Tibial nerve (tissue), 4 donors: ENCODE measurements at places on chromosomes 12 and 14. TPM values are rescaled to one million over a fixed set of nuclear protein-coding genes. Genes with fewer than 3 reads are reported as not detected.

DNA sequence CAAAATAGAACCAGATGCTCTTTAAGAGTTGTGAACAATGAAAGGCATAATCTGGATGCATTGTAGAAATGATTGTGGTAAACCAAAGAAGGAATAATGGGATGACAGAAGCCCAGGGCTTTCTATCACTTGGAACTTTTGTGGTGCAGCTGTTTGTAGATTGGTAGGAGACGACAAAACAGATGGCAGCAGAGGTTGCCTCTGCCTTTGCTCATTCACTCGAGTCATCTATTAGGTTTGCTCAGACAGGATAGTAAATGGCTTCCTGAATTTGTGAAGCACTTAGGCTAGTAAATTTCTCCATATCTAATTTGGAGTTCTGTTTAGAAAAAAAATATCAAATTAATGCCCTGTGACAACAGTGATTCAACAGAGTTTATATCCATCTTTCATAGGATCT, 78.4 kb downstream of the FGD4 start:
- DNase-seq = no peak

DNA sequence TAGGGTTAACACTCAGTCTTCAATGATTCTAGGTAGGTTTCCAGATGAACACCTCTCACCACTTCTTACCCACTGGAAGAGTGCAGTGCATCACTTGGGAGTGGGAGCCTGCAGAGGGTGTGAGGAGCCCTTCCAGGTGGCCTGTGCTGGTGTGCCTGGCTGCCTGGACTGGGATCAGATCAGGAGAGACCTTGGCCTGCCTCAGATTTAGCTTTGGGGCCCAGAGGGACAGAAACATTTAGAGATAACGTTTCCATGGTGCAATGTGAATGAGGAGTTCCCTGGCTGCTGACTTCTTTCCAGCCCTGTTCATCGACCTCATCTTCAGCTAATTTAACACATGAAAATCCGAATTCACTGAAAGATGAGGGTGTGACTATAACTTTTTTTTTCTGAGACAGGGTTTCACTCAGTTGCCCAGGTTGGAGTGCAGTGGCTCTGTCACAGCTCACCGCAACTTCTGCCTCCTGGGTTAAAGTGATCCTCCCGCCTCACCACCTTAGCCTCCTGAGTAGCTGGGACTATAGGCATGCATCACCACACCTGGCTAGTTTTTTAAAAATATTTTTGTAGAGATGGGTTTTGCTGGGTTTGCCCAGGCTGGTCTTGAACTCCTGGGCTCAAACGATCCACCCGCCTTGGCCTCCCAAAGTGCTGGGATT, 53.6 kb downstream of the SUSD6 start:
- no peak for DNase-seq

DNA sequence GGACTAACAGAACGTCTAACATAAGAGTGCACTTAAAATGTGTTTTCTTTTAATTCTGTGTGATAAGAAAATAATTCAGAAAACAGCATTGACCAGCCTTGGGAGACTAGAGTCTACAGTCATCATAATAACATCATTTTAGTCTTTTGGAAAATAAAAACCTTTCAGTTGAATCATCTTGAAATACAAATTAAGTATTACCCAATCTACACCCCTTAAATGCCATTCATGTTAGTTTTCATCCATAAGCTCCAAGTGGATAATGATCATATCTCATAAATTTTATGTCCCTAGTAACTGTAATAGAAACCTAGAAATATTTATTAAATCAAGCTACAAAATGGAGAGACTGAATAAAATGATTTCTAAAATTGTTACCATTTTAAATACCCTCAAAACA, 32.4 kb downstream of the EPS8 start:
- no peak for DNase-seq

DNA sequence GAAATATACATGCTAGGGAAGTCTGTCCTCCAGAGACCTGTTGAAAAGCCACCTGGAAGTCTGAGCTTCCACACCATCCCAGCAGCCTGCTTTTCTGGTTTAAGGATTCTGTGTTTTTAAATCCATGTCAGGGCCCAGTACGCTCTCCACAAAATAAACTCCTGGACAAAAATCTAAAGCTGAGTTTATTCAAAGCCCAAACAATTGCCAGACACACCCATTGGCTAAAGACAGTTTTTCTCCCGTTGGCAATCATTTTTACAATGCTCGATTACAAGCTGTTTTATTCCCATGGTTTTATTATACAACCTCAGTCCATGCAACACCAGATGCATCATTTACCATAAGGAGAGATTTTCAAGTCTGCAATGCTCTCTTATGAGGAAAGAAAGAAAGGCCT, 94.5 kb downstream of the MYRFL start:
- DNase-seq = no peak

ADCY4 gene
- 66.0 TPM for total RNA-seq

DNA sequence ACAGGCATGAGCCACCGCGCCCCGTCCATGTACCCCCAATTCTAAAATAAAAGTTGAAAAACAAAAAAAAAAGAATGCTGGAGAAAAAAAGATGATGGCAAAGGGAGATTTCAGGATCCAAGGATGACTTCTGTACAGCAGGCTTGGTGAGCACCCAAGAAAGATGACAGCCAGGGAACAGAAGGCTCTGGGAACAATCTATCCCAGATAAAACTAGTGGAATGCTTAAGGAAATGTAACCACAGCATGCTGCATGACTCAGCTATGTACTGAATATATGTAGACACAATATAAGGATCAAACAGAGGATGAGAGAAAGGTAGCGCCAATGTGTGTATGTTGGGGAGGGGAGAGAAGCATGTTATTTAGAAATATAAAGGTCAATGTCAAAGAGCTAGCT, 123.7 kb upstream of the TMTC1 start:
- DNase-seq = no peak

SMIM41 gene
- 28.0 TPM for total RNA-seq

GRCh38 chr12:131591714-131592709, 118.9 kb upstream of the SFSWAP start:
- DNase-seq = no peak

DNA sequence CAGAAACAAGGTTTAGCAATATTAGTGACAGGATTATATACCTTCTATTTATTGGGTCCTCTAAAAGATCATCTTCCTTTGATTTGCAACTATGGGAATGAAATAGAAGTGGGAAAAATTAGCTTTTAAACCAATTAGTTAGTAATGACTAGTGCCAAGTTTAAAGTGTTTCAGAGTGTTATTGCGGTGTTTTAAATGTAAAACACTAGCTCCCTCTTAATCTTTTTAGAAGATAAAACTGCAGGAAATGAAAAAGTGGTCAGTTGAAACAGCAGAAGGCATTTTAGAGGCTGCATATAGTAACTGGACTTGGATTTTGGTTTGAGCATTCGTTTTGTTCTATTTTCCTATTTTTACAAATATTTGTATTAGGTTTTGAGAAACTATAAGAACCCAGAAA, 286.2 kb downstream of the RAD51B start:
- no peak for DNase-seq

DNA sequence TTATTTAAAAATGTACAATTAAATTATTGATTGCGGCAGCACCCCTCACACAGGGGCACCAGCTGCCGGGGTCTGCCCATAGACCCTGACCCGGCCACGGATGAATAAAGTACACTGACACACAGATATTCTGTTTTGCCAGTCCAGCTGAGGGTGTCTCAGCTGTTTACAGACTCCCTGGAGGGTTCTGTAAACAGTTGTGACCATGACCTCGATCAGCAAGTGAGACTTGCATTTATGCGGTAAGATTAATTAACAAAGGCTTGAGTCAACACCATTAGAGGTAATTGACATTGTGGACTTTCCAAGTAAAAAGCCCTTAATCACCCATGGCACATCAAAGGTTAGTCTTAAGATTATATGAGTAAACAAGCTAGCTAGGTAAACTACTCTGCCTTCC, 94.3 kb downstream of the FUT8 start:
- no peak for DNase-seq

- DNase-seq = no peak
Measured at GRCh38 chr14:93458234-93458633, 27.5 kb downstream of the UNC79 start.

DNA sequence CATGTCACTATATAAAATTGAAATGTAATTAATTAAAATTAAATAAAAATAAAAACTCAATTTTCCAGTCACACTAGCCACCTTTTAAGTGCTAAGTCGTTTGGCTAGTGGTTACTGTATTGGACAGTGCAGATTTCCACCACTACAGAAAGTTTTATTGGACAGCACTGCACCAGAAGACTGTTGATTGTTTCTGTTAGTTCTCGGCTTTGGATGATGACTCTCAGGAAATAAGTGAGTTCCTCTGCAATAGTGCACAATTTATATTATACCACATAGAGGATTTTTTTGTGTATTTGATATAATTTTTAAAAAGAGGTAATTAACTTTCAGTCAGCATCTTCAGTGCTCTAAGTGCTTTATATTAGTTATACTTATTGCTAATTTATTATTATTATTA, 52.7 kb downstream of the FAR2 start:
- no peak for DNase-seq

RILPL2 gene
- 6.5 TPM for total RNA-seq

GPR84 gene
- total RNA-seq = not detected

- no peak for DNase-seq
Measured at GRCh38 chr12:38934686-38935085, 29.3 kb upstream of the CPNE8 start.

DNA sequence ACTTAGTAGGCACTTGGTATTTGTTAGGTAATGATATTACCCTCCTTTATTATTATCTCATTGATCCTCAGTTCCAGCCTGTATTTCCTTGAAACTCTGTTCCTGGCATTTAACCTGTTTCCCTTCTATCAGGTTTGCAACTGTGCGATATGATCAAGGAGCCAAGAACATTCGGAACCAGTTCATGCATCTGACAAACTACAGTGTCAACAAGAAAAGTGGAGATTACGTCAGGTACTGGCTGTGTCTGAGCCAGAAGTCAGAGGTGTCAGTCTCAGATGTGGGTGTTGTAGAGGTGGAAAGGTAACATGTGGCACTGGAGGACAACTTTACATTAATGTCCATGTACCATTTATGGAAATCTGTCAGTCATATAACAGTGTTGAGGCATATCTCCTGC, 56.7 kb downstream of the TTLL5 start:
- no peak for DNase-seq

- DNase-seq = no peak
Measured at GRCh38 chr12:89671469-89671868, 37.2 kb downstream of the ATP2B1 start.

DNA sequence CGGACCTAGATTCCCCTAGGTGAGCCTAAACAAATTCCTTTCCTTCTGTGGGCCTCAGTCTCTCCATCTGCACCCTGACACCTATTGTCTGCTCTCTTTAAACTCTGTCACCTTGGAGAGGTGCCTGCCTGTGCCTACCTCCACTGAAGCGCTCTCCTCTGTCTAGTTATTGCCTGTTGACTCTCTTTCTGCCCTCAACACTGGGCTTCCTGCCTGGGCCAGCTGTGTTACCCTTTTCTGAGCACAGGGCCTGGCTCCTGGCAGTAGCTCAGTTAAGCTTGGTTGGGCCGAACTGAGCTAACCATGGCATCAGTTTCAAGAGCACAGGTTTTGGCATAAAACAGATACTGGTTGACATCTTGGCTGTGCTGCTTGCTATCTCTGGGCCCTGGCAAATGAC, 43.5 kb downstream of the PRMT8 start:
- no peak for DNase-seq

SLC6A15 gene
- 0.84 TPM for total RNA-seq

SLC5A8 gene
- total RNA-seq = not detected

DNA sequence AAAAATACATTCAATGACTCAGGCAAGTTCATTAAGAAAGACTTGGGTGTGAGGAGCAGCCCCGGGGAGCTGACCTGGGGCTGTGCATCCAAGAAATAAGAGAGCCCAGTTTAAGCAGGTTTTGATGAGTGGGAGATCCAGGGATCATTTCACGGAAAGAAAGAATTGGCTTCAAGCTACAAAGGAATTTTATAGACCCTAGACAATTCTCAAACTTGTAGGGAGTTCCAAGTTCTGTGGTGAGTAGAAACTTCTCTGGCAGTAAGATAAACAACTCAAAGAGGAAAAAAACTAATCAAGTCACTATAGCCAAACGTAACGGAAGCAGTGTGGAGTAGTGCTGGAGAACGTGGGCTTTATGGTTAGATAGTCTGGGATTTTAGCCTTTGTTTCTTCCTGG, 175.7 kb upstream of the DDHD1 start:
- no peak for DNase-seq

DNA sequence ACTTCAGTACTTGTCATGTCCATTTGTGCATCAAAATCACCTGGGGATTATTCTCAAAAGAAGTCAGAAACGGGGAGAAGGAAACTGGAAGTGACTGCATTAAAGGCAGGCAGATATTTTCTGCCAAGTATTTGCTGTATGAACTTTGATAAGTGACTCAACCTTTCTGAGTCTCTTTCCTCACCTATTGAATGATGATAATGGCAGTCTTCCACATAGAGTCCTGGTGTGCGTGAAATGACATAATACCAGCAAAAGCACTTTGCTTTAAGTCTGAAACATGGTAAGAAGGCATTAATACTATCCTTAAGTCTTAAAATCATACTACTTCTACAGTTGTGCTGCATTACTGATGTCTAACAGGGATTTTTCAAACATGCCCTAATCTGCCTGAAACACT, 278.5 kb downstream of the ADAMTS20 start:
- DNase-seq = no peak

- DNase-seq = no peak
Measured at GRCh38 chr14:75259510-75259855, 19.1 kb upstream of the FOS start.

SDR9C7 gene
- not detected for total RNA-seq

DNA sequence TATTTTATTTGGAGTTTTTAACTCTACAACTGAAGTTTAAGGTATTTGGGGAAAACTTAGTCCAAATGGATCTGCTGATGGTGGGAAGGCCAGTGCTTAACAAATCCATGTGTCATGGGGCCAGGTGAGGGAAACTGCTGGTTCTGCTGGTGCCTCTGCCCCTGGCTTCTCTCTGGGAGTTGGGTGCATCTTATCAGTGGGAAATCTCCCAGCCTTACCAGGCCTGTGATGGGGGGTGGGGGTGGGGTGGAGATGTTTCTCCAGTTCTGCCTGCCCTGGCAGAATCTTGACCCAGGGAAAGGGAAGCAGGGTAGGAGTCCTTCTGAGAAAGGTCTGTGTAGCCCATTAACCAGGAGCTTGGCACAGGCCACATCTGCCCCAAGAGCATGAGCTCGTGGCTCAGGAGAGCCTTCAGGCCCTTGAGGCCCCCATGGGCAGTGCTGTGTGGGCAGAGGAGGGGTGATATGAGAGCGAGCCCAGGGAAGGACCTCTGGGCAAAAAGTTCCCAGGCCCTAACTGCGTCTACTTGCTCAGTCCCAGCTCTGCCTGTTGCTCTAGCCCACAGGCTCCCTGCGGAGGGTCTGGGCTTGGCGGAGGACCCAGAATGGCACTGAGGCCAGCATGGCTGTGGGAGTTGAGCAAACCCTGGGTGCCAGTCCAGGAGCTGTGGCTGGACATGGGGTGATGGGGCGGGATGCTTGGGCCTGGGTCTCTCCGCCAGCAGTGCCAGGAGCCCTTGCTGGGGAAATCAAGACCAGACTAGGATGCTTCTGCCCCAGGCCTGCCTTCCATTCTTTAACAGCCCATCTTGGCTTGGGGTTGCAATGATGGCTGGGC, 18.2 kb downstream of the VASH1 start:
- DNase-seq = no peak

OR4E2 gene
- not detected for total RNA-seq
